ENCODE measurements at places on chromosomes 12 and 14.

DNA sequence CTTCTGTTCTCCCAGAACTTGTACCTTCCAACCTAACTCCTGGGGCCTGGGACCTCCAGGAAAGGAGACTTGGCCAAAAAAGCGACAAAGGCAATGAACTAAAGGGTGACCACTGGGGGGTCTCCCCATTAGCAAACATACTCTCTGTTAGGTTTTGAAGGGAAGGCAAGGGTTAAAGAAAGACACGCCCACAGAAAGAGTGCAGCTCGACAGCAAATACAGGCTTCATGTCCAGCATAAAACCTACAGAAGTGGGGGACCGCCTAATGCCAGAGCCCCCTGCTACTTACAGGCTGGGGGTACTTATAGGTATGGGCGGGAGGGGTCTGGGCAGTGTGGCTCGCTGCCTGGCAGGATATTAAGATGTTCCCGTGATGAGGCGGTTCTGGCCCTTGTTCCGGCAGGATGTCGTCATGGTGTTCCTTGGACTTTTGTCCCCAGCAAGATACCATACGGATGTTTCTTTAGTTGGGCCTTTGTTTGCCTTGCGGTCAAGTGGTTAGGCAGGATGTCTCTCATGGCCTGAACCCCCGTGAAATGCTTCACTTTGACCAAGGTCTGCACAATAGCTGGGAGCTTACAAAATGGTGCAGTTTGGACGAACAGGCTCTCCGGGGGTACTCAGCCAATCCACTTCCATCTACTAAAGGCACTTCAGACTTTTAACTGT lies 53.4 kb downstream of the PRMT8 start:
- no peak for DNase-seq

- no peak for DNase-seq
These were observed 79.4 kb downstream of the TBX3 start for GRCh38 chr12:114604606-114605005.

- DNase-seq = no peak
These were observed 144.7 kb downstream of the ALX1 start for GRCh38 chr12:85424581-85425348.

- DNase-seq = no peak
These were observed 22.6 kb downstream of the IFNG-AS1 start for GRCh38 chr12:68011882-68012207.

- DNase-seq = no peak
These were observed 518.5 kb downstream of the SOX5 start for GRCh38 chr12:23431006-23431405.

DNA sequence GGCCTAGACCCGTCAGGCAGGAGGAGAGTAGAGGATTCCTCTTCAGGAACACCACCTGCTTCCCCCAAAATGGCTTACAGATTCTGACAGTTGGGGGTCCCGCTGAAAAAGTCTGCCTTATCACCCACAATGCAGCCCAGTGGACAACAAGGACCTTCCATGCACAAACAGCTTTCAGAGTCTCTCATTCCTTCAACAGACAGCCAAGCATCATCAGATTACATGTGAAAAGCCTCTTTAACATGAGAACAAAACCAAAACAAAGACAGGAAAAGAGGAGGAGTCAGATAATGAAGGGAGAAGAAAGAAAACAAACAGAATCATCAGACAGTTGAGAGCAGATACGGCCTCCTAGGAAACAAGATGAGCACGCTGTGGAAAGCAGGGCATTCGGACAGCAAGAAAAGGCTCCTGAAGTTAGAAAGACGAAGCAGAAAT lies 18.3 kb downstream of the KCTD10 start:
- peak; percentile 35 for DNase-seq

GRCh38 chr12:129670256-129670920 lies 233.4 kb downstream of the TMEM132D start:
- DNase-seq = no peak

All from neuronal stem cell (in vitro differentiated cells).